ENCODE measurements at places on chromosomes 7 and 10.

- no peak for DNase-seq
These were observed 29.4 kb upstream of the ABLIM1 start for GRCh38 chr10:114687459-114687858.

- DNase-seq, result no peak
These were observed 19.9 kb upstream of the TRUB1 start for GRCh38 chr10:114917927-114918672.

DNA sequence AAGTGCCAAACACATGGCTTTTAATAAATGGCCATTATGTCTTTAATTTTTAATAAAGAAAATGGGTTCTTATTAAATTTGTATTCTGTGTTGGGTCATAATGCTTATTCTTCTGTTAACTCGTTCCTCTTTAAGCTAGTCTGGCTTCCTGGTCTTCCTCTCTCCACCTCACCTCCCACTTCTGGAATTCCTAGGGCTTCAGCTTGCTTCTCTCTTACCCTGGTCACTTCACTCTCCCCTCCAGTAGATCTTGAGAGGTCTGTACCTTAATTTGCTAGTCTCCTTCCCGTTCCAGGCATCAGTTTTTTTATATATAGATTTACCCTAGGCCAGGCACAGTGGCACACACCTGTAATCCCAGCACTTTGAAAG, 111.2 kb downstream of the RALA start:
- DNase-seq, result no peak

GRCh38 chr7:66557214-66558200, 71.2 kb upstream of the KCTD7 start:
- DNase-seq, result no peak

- DNase-seq, result no peak
These were observed 803.0 kb downstream of the GRM8 start for GRCh38 chr7:126449611-126450268.

DNA sequence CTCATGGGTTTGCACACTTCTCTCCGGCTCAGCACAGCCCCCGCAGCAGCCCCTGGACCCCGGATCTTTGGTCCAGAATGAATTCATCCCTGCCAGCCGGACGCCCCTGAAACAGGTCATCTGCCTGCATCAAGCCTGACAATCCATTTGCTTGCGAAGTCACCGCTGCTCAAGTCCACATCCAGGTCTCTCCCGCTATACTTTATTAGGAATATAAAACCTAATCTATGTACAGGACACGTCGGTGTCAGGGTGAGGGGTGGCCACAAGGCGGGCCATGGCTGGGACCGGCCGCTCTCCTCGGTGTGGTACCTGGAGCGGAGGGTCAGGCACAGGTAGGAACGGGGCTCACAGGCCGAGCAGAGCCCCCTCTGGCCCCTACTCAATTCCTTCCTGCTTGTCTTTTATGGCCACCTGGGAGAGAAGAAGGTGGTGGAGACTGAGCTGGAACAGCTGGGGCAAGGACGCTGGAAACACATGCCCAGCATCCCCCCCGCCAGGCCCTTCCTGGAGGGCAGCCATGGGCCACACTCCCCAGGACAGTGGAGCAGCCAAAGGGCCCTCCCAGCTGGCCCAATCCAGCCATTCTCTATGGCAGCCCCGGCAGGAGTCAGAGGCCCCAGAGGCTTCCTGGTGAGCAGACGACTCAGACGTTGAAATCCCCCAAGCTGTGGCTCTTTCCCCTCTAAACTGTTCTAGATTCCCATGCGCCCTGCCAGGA, 5.3 kb downstream of the POLR2J start:
- DNase-seq, result no peak

DNA sequence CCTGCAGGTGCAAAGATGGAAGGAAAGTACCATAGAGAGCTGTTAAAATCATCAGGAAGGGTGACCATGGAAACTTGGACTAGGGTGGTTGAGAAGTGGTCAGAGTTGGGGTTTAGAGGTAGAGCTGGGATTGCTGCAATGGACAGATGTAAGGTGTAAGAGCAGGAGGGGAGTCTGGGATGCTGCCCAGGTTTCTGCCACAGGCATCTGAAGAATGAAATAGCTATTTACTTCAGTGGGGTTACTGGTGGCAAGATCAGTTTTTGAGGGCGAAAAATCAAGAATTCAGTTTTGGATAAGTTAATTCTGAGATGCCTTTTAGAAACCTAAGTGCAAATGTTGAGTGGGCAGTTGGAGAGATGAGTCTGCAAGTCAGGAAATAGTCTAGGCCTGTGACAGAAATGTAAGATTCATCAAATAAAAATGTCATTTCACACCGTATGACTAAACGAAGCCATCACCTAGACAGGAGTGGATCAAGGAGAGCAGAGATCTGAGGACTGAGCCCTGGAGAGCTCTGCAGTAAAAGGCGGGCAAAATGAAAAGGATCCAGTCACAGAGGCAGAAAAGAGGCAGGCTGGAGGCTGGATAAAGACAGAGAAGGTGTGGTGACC, 22.7 kb upstream of the TOMM7 start:
- no peak for DNase-seq

DNA sequence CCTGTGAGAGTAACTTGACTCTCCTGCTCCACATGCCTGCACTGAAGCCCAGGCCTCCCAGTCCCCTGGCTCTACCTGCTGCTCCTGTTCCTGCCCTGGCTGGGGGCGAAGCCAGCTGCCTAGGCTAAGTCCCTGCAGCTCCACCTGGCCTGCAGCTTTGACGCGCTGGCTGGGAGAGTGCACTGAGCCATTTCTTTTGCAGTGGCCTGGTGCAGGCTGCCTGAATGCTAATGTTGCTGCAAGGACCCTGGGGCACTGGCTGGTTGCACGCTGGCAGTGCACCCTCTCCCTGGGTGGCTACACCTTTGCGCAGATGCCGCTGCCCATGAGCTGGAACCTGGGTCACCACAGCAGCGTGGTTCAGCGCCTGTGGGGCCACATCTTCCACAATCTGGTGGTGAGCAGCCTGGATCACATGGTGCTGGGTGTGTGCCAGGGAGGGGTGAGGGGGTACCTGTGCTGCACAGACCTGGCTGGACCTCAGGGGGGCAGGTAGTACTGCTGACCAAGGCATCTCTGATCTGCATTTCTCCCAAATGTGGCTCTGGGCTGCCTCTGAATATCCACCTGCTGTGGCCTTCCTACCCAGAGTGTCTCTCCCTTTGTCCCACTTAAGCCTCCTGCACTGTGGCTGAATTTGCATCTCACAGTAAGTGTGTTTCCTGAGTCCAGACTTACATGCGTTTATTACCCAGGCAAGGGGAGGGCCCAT, 20.0 kb downstream of the IMPDH1 start:
- DNase-seq, result no peak

GRCh38 chr10:125231813-125232475, 71.6 kb upstream of the CTBP2 start:
- DNase-seq, result no peak

DNA sequence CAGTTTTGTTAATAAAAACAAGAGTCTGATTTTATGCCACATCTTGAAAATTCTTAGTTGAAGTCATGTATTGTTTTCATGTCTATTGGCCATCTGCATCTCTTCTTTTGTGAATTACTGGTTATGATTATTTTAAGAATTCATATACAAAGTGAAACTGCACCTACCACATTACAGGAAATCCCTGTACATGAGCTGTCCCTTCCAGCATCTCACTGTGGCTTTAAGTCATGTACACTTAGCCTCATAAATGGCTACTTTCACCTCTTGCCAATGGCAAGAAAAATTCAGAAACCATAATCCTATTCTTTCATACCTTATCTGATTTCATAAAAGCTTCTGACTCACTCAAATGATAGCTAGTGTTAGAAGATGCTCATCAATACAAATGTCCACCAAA, 48.6 kb downstream of the CRTAC1 start:
- no peak for DNase-seq

GRCh38 chr7:52119537-52119936, 802.9 kb upstream of the COBL start:
- no peak for DNase-seq

GRCh38 chr7:84548366-84549365, 354.1 kb upstream of the SEMA3A start:
- DNase-seq, result no peak

- DNase-seq, result no peak
These were observed 130.8 kb downstream of the ITGA8 start for GRCh38 chr10:15588635-15589508.

DNA sequence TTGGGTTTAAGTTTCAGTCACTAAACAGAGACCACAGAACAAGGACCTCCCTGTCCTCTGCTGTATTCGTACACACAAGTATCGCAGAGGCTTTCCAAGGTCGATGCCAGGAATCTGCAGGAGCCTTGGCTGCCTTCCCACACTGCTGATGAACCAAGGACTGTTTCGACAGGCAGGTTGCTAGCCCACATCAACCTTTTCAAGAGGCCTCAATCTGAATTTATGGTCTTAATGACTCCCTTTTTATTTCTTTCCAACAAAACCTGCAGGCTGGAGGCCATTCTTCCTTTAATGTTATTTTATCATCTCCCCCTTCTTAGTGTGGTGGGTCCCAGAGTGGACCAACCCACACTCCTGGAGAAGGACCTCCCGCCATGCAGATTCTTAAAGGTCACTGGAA, 45.6 kb downstream of the JCAD start:
- DNase-seq, result no peak

- DNase-seq, result no peak
These were observed 215.5 kb downstream of the AUTS2 start for GRCh38 chr7:69813637-69814240.

DNA sequence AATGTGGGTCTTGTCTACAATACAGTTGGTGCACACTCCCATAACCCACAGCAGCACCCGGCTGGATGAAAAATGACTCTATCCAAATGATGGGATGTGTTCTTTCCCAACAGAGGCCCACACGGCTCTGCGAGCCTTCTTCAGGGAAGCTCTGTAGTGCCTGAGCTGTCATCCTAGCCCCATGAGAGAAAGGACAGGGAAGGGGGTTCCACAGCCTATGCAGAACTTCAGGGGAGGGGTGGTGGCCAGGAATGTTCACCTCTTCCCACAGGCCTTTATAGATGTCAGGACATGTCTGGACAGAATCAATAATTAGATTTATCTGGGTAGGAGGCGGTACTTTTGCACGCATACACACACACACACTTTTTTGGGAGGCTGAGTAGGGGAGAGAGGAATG, 109.0 kb downstream of the JCAD start:
- DNase-seq, result no peak

DNA sequence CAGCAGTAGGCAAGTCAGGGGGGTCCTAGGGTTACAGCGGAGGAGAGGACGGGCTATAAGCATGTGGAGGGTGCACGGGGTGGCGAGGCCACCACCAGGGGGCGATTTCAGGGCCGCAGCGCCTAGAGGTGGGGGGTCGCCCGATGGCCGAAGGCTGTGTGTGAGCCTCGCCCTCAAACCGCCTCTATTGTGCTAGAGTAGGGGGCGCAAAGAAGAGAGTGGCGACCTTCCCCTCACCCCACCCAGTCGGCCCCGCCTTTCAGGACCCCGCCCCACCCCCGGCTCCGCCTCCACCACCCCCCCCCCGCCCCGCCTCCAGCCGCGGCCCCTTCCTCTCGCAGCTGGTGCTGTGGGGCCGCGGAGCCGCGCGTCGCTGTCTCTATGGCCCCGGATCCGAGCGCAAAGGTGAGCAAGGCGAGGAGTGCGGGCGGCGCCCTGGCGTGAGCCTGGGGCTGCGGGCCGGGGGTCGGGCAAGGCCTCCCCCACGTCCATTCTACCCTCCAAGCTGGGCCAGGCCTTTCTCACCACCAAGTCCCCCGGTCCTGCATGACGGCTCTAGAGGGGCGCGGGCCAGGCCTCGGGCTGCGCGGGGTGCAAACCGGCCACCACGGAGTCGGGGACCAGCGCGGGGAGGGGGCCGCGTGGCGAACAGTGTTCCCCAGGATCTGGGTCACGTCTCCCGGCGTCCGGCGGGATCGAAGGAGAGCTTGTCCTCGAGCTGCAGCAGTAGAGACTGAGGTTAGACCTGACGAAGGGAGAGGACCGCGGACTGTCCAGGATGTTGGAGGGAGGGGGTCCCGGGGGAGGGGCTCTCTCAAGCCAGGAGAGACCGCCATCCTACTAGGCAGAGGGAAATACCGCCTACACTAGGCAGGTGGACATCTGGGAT, at the start of gene SEMA4G:
TSS of gene SEMA4G (plus strand) at position 318 of the 889 bp plus-strand sequence. CDS start 3,409 bp downstream, outside the sequence.
- no peak for DNase-seq

GRCh38 chr7:13153266-13153665, 465.8 kb downstream of the ARL4A start:
- DNase-seq, result no peak

DNA sequence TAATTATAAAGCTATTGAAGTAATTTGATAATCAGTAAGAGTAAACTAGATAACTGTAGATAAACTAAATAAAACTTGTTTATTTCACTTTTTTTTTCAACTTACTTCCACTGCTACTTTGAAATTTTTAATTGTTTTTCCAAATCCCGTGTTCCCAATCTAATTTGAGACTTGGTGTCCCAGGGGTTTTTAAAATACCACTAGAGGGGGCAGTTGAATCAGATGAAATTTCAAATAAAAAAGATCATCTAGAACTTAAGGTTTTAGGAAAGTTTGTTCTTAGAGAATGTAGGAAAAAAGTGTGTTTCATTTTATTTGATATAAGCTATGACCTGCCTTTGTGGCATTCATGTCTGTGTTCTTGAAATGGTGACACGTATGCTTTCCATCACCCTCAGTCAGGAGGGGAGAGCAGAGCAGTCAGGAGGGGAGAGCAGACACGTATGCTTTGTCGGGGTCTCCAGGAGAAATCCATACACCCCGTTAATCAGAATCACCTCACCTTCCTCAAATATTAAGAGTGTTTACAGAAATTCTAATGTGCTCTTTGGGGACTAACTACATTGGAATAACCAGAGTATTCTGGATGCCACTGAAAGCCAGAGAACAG, 49.9 kb downstream of the C10orf67 start:
- no peak for DNase-seq

- no peak for DNase-seq
These were observed 59.6 kb upstream of the TRIM24 start for GRCh38 chr7:138400400-138400886.

DNA sequence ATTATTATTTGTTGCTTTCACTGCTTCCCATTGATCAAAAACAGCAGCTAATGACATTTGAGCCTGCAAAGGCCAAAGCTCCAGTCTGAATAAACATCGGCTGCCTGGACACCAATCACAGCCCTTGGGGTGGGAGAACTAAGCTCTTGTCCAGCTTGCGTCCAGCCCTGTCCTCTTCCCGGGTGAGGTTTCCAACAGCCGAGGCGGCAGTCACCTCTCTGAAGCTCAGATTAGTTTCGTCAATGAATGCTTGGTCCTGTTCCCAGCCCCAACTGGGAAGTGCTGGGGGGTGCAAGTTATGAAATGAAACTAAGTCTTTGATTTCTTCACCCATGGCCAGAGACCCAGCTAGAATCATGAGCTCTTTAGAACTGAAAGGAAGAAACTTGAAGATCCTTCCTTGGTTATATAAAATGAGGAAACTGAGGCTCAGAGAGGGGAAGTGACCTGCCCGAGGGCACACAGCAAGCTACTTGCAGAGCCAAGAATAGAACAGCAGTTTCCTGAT, 114.0 kb upstream of the TCF7L2 start:
- no peak for DNase-seq

GRCh38 chr7:96299496-96299895, 22.4 kb downstream of the SLC25A13 start:
- DNase-seq, result no peak

- DNase-seq, result no peak
These were observed 11.0 kb upstream of the PDCD4 start for GRCh38 chr10:110860576-110861241.
